ENCODE measurements at places on chromosomes 6 and 20.

DNA sequence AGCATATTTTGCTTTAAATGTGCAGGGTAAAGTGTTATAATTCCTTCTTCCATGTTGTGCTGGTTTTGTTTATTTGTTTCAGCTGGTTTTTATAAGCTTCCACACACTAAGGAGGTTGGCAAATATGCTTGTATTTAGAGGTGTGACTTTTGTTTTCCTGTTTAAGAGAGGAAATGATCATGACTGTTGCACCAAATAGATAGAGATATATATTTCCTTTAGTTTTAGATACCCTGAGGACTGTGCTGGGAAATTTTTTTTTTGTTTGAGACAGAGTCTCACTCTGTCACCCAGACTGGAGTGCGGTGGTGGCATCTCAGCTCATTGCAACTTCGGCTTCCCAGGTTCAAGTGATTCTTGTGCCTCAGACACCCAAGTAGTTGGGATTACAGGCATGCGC, 5.8 kb downstream of the TBPL1 start:
- DNase-seq: no peak

DNA sequence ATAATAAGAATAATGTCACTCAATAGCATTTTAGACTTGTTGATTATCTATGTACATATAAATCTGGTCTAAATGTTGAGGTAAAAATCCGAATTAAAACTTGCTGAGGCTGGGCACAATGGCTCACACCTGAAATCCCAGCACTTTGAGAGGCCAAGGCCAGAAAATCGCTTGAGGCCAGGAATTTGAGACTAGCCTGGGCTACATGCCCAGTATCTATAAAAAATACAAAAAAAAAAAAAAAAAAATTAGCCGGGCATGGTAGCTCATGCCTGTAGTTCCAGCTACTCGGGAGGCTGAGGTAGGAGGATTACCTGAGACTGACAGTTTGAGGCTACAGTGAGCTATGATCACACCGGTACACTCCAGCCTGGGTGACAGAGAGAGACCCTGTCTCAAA, 34.2 kb upstream of the SUPT3H start:
- DNase-seq: no peak

GRCh38 chr6:151914484-151914883, 107.0 kb downstream of the ESR1 start:
- no peak for DNase-seq

- no peak for DNase-seq
Measured at GRCh38 chr20:29325304-29325640, 1932.2 kb upstream of the DEFB115 start.

- no peak for DNase-seq
Measured at GRCh38 chr6:5130135-5130866, 45.2 kb downstream of the PPP1R3G start.

GRCh38 chr6:149895833-149896271, 2.1 kb downstream of the RAET1E start:
- DNase-seq: no peak

GRCh38 chr20:50077818-50078601, 34.9 kb downstream of the UBE2V1 start:
- no peak for DNase-seq

- DNase-seq: no peak
Measured at GRCh38 chr6:29720863-29721262, 2.4 kb upstream of the HLA-F start.

GRCh38 chr20:16712511-16712947, 17.3 kb upstream of the SNRPB2 start:
- no peak for DNase-seq

- DNase-seq: no peak
Measured at GRCh38 chr6:36160147-36160760, 29.9 kb downstream of the MAPK13 start.

DNA sequence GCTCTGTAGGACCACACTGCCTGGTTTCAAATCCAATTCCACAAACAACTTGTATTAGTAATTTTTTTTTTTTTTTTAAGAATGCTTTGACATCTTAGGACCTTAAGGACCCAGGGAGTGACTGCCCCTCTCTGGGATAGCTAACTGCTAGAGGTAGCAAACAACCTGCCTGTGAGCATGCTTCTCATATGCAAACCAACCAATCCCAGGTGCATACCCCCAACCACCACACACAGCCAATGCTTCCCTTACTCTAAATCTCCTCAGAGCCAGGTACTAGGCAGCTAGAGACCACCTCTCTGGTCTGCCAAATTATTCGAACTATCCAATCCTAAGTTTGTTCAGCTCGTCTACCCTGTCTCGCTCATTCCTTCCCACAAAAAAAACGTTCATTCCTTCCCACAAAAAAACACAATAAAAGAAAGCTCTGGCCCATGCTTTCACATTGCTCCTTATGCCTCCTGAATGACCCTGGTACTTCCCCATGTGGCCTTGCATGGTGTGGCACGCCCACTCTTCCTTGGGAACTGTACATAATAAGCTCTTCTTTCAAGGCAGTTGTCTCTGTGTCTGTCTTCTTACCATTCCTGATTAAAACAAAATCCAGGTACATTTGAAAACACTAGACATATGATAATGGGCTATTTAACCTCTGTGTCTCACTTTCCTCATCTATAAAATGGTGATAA, 6.4 kb downstream of the SERAC1 start:
- no peak for DNase-seq

- no peak for DNase-seq
Measured at GRCh38 chr6:26593278-26594130, 3.2 kb upstream of the ABT1 start.

DNA sequence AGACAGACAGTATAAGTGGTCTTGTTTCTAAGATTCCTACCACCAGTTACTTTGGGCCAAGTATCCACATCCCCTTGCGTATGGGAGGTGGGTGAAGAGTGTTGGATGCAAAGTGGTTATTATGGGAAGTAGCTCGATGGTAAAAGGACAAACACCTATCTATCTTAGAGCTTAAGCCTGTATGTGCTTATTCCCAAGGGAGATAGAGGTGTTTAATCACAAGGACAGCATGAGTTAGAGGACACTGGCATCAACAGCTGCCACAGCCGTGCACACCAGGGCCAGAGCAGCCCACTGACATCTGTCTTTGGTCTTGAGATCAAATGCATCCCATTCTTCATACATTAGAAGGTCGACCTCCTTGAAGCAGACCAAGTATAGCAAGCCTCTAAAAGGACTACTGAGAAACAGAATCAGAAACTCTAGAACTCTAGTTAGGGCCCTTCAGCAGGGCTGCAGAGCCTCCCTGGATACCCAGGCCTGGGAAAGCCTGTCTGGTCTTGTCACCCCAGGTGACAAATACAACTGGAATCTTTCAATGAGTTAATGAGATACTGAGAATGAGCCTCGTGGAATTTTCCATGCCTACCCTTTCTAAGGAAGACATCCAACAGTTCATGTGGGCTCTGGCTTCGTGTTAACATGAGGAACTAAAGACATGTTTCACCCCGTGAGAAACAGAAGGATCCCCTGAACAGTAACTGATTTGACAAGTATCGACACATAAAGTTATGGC, 28.7 kb downstream of the TXNDC5 start:
- no peak for DNase-seq

DNA sequence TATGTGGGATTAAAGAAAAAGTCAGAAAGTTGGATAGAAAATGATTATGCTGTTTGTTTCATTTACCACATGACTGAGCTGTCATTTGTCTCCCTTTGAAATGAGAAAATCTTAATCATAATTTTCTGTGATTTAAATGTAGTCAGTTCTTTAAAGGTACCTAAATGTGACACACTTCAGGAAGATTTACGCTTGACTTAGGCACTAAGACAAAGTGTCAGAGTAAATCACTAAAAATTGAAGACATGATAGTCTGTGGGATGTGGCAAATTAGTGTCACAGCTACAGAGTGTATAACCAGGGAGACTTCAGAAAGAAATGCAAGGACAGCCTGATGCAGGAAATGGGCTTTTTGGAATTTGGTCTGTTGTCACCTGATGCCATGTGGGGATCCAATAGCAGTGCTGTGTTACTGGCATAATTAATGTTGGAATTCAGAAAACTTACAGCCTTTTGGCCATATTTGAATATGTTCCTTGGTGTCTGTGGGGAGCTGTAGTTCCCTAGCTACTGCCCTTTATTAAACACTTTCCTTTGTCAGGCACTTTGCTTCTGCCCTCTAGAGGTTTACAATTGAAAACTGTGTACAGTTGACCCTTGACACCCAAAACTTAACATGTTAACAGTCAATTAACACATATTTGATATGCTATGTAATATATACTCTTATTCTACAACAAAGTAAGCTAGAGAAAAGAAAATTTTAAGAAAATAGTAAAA, 493.8 kb downstream of the UTRN start:
- DNase-seq: no peak

- DNase-seq: no peak
Measured at GRCh38 chr6:106553440-106553839, 75.9 kb downstream of the RTN4IP1 start.

DNA sequence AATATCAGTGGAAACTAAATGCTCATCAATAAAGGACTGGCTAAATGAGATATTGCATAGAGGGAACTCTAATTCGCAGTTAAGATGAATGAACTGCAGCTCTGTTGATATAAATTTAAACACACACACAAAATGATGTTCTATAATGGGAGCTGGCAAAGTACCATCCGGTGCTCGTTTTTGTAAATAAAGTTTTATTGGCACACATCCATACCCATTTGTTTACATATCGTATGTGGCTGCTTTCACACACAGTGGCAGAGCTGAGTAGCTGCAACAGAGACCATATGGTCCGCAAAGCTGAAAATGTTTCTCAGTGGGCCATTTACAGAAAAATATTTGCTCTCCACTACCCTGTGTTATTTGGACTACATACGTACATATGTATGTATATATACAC, 120.7 kb downstream of the EDN3 start:
- DNase-seq: no peak

DNA sequence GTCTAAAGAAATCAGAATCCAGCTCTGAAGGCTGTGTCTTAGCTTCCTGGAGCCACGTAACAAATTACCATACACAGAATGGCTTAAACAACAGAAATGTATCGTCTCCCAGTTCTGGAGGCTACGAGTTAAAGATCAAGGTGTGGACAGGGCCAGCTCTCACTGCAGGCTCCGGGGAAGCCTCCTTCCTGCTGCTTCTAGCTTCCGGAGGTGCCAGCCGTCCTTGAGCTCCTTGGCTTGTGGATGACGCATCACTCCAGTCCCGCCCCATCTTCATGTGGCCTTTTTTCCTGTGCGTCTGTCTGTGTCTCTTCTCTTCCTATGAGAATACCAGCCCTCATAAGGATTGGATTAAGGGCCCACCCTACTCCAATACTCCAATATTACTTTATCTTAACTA, 319.1 kb upstream of the QKI start:
- DNase-seq: no peak

DNA sequence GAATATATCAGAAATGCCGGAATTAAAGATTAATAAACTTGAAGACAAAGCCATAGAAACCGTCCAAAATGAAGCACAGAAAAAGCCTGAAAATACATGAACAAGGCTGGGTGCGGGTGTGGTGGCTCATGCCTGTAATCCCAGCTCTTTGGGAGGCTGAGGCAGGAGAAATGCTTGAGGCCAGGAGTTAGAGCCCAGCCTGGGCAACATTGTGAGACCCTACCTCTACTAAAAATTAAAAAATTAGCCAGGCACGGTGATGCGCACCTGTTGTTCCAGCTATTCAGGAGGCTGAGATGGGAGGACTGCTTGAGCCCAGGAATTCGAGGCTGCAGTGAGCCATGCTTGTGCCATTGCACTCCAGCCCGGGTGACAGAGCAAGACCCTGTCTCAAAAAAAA, 32.9 kb downstream of the REV3L start:
- DNase-seq: no peak

GRCh38 chr20:45363611-45364492, 896 bp downstream of the SYS1 start:
- DNase-seq: no peak

GRCh38 chr20:44683263-44684046, 31.7 kb upstream of the CCN5 start:
- no peak for DNase-seq

DNA sequence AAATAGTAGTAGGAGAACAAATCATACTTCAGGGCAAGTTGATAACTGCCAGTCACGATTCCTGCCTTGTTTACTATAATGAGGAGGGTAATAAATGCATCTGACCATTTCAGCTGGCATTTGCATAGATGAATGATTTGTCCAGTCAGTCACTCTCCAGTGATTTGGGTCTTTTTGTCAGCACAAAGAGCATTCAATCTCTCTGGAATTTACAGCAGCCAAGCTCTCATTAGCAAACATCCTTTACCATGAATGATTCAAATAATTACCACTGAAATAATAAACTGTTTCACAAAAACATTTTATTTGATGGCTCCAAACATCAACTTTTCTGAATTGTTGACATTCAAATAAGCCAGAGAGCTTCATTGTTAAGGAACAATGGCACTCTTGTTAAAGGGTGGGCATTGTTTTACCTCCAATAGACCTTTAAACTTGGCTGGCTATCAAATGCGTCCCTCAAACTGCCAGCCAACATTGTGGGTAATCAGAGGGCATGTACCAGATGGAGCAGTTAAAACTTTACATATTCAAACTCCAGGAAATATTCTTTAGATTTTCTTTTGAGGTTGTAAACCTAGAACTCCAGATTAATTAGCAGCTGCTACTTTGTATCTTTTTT, 30.0 kb upstream of the FBXL4 start:
- no peak for DNase-seq

DNA sequence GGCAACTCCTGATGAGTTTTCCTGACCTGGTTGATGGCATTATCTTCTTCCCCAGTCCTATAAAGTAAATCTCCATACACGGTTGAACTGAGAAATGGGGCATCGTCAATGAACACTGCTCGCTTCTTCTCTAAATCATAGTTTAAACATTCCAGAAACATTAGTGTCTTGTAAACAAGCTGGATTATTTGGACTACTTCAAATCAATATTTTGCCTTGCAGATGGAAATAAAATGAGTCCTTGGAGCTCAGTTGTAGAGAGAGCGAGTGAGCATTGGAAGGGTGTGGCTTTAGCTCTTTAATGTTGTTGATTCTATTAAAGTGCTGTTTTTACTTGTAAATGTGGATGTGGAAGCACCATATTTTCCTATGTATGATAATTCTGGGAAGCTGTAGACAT, 18.4 kb downstream of the C6orf89 start:
- no peak for DNase-seq

DNA sequence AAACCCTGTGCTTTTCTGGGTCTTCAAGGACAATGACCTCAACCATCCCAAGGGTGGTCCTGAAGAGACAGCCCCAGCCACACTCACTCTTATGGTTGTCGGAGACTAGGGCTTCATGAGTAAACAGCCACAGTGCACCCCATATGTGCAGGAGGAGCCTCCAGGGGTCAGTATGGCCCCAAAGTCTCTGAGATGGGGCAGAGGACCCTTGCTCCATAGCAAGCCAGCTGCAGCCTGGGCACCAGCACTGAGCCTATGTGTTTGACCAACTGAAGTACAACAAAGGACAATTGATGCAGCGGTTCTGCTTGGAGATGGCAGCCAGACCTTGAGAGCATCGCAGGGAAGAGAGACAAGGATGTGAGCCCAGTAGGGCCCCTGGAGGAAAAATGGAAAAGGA, 112.2 kb downstream of the LRFN2 start:
- no peak for DNase-seq

- DNase-seq: no peak
Measured at GRCh38 chr6:97885828-97886227, 602.8 kb upstream of the MMS22L start.

Data from right renal cortex interstitium (tissue), 3 donors.